ENCODE measurements at places on chromosomes 2 and 18. TPM values are rescaled to one million over a fixed set of nuclear protein-coding genes. Genes with fewer than 3 reads are reported as not detected.

- no peak for DNase-seq
Observed at GRCh38 chr18:55879331-55879730, 291.3 kb upstream of the TCF4 start.

The TUBA3E gene
- total RNA-seq: not detected

The ANKMY1 gene
- total RNA-seq: 9.7 TPM

The CAVIN2 gene
- total RNA-seq: 4.3 TPM

DNA sequence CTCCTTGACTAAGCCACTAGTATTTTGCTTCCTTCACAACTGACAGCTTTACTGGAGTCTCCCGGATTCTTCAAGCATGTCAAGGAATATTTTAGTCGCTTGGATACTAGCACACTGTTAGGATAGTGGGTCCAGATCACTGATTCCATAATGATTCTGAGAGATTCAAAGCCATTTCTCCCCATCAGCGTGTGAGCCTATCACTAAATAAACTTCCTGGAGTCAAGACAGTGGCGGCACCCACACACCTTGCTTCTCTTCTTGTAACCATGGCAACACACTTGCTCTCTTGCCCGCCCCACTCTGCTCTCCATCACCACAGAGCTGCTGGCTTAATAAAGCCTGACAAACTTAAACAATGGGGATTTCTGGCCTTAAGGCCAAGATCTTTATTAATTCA is 245.1 kb downstream of the LRRTM1 start:
- DNase-seq: peak; percentile 51

GRCh38 chr18:22088996-22089640 is 80.3 kb upstream of the GATA6 start:
- DNase-seq: no peak

DNA sequence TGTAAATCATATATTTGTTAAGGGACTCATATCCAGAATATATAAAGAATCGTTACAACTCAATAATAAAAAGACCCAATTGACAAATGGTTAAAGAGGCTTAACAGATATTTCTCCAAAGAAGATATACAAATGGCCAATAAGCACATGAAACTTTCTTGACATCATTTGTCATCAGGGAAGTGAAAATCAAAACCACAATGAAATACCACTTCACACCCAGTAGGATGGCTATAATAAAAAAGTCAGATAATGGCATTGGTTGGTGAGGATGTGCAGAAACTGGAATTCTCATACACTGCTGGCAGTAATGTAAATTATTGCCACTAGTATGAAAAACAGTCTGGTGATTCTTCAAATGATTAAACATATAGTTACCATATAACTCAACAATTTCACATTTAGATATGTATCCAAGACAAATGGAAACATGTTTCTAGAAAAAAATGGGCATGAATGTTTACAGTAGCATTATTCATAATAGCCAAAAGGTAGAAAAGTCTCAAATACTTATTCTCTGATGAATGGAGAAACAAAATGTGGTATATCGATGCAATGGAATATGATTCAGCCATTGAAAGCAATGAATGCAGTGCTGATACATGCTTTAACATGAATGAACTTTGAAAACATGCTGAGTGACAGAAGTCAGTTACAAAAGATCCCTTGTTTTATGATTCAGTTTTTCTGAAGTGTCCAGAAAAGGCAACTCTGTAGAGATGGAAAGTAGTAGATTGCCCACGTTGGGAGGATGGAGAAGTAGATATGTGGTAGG is 304.6 kb upstream of the ZEB2 start:
- DNase-seq: no peak

The PSMA8 gene
- total RNA-seq: not detected

DNA sequence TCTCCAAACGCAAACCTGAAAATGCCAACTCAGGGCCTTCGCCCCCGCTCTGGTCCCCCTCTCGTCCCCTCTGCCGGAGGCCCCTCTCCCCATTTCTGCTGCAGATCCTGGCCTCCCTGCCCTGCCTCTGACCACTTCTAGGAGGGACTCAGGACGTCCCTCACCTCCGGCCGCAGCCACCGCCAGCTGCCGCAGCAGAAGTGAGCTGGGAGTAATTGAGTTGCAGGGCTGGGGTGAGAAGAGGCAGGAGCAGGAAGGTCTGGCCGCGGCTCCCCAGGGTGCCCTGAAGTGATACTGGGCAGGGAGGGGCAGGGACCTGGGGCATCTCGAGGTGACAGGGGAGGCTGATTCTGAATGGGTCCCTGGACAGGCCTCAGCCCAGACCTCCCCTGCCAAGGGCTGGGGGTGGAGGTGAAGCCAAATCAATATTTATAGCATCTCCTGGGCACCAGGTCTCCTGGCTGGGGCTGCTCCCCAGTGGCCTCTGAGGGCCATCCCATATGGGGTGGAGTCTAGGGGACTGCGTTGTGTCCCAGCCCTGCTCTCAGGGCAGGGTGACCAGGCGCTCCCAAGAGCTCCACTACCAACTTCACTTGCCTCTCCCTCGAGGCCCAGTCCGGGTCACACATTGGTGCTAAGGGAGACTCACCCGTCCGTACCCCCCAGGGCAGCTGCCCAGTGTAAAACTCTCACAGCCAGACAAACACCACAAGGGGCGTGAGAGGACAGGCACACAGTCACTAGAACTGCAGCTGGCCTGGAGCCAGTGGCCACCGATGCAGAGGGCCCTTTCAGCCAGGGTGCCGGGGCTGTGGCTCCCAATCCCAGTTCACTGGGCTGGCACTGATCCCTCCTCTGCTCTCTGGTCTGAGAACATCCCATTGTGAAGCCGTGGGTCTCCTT is 33.0 kb downstream of the KCNIP3 start:
- DNase-seq: peak; percentile 64

GRCh38 chr18:9221040-9221439 is 84.5 kb downstream of the ANKRD12 start:
- DNase-seq: peak; percentile 64

GRCh38 chr2:37869771-37870170 is 55.3 kb upstream of the RMDN2 start:
- DNase-seq: peak; percentile 96

DNA sequence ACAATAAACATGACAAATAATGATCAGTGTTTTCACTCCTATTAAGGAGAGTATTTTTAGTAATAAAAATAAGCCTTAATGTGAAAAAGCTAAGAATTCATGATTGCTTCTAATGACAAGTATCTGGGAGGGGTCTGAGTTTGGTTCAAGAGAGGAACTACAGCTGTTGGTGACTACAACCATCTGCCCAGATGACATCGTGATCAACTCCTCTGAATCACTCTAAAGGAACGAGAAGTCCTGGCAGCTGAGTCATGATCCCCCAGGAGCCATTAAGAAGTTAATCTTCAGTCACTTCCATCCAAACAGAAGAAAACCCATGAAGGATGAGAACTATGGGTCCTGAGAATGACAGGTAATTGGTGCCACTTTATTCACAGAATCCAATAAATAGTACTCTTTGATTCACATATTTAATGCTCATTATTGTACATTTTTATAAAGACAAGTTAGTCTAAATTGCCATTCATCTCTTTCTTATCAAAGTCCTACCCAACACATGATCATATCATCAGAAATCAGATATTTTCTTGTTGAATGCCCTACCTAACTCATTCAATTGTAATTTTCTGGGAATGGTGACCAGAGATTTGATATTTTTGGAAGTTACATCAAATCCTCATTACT is 6.8 kb downstream of the TFPI start:
- peak; percentile 98 for DNase-seq

GRCh38 chr2:147345246-147345645 is 499.6 kb upstream of the ACVR2A start:
- DNase-seq: peak; percentile 37

DNA sequence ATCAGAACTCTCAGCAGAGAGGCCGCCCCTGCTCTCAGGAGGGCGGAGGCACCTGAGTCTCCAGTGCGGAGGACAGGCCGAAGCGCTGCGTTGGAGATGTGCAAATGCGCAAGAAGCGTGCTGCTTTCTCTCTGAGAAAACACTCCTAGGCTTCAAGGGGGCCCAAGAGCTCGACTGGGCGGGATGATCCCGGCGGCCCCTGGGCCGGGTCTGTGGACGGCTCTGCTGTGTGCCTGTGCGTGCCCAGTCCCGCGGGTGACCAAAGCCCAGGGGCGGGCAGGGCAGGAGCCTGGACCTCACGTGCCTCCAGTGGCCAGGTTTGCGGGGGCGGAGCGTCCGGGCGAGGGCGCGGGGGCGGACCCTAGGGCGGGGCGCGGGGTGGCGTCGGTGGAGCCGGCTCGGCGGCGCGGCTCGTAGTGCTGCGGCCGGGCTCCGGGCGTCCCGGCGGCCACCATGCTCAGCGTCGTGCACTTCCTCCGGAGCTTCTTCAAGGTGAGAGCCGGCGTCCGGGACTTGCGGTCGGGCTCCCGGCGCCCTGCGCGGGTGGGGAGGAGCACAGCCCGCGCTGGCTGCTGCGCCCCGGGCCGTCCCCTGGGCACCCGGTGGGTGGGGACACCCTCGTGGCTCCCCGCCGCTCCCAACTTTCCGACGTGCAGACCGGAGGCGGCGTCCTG is at the start of gene ARHGEF4:
ARHGEF4 (plus strand) TSS at position 414 of the 674 bp plus-strand sequence; CDS start at position 454, 40 bp downstream.
- no peak for DNase-seq

GRCh38 chr2:218703341-218703740 is 7.3 kb upstream of the TTLL4 start:
- DNase-seq: no peak

The ABCB11 gene
- not detected for total RNA-seq

DNA sequence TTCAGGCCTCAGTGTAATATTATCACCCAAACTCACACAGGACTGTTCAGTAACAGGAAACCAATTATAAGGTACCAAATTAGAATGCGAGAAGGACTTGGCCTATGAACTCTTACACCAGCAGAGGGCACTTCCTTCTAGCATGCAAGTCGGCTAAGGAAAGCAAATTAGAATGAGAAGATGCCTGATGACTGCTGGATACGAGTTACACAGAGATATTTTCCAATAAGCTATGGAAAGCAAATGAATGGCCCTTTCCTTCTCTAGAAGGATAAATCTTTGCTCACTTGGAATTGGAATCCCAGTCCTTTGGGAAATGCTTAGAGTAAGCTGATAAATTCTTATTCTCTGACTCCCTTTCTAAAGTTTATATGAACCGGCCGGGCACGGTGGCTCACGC is 109.8 kb downstream of the AP1S3 start:
- peak; percentile 88 for DNase-seq

- DNase-seq: no peak
Observed at GRCh38 chr18:12921178-12921577, 26.6 kb upstream of the SEH1L start.

- DNase-seq: no peak
Observed at GRCh38 chr18:13547347-13547746, 179.0 kb downstream of the FAM210A start.

DNA sequence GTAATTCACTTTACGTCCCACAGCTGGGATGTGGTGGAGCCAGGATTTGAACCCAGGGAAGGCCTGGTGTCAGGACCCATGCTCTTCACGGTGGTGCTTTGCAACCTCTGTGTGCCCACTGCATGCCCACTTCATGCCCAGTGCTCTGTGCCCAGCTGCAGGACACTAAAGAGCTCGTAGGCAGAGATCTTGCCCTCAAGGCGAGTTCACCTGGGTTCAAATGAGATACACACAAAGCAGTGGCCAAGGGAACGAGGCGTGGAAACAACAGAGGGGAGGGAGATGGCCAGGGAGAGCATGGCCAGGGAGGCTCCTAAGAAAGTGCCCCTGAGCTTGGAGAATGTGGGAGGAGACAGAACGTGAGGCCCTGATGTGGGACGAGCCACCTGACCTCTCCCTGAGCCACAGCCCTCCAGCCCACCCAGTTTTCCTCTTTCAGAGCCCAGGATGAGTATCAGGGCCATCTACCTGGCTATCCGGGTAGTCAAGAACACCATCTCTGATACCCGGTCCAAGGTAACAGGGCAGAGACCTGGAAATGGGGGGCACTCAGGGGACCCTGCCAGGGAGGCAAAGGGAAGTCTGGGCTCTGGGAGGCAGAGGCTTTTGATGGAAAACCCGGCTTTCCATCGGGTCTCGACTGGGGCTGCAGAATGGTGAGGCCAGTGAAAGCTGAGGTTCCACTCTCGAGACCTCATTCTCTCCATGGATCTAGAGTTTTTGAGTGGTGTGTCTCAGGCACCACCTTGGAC is 20.4 kb downstream of the MROH2A start:
- DNase-seq: no peak

- DNase-seq: no peak
Observed at GRCh38 chr18:73840319-73840945, 307.2 kb downstream of the FBXO15 start.

The COBLL1 gene
- total RNA-seq: 11.6 TPM

DNA sequence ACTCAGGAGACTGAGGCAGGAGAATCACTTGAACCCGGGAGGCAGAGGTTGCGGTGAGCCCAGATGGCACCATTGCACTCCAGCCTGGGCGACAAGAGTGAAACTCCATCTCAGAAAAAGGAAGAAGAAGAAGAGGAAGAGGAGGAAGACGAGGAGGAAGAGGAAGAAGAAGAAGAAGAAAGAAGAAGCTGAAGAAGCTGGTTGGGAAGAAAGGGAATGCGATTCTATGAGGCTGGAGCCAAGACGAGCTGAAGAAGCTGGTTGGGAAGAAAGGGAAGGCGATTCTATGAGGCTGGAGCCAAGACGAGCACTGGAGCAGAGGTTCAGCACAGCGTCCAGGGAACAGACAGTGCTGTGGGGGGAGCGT is 30.3 kb upstream of the TAF1B start:
- no peak for DNase-seq

DNA sequence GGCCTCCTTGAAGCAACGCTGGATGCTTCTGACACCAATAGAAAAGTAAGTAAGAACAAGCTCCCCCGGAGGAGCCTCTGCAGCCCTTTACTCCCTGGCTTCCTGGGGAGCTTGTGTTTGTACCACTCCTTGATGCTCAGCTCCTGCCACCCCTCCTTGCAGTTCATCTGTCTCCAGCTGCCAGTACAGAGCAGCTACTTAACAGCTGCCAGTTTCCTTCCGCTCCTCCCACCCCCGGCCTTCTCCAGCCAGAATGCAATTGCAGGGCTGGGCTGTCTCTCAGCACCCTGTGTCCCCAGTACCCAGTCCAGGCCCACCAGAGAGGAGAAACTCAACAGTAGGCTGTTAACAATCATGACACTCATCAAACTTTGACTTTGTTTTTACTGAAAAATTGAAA is 109.4 kb downstream of the AOX1 start:
- DNase-seq: no peak

DNA sequence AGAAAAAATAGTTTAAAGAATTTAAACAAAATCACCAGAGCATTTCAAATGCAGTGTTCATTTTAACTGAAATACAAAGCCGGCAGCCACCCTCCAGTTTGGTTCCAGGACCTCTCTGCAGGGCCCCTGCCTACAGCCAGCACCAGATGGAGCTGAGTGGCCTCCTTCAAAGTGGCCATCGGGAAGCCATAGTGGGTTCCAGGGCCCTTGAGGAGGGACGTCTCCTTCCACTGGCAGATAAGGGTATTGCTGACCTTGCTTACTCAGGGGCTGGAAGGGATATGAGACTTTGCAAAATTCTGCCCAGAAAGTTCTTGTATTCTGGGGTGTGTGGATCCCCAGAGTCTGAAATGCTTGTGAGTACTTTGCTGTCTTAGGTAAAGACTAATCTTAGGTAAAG is 205.2 kb upstream of the APCDD1 start:
- DNase-seq: no peak

- DNase-seq: no peak
Observed at GRCh38 chr2:150538651-150539201, 51.3 kb upstream of the RND3 start.

- no peak for DNase-seq
Observed at GRCh38 chr2:109046925-109047508, 58.0 kb upstream of the EDAR start.

GRCh38 chr2:134682726-134683125 is 36.1 kb downstream of the TMEM163 start:
- no peak for DNase-seq
